ENCODE measurements at places on chromosomes 13 and 19.

GRCh38 chr19:35224681-35225571, 3.6 kb downstream of the FAM187B start:
- DNase-seq: no peak

DNA sequence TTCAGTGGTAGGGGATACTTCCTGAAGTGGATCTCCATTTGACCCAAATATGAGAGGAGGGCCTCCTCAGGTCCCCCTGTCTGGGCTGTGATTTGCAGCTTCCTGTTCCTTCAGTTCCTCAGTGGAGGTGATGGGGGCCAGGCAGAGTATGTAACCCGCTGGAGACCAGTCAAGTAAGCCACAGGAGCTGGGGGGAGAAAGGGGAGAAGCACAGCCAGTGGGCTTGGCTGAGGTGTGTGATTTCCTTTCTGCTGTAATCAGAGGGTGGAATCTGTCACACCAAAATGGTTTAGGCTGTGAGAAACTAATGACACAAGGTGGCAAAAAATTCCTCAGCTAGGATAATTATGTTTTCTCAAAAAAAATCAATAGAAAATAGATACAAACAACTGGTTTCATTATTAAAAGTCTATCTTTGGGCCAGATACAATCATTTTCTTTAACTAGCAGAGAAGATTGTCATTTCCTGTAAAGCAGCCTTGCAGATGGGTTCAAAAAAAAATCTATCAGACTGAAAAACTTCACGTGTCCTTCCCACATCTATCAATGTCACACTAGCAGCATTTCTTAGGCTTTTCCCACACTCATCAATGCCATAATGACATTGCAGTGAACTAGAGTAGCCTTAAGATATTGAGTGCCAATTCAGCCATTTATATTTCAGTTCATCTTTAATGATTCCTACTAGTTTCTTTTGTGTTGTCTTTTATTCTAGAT, 1660.3 kb downstream of the EFNB2 start:
- no peak for DNase-seq

DNA sequence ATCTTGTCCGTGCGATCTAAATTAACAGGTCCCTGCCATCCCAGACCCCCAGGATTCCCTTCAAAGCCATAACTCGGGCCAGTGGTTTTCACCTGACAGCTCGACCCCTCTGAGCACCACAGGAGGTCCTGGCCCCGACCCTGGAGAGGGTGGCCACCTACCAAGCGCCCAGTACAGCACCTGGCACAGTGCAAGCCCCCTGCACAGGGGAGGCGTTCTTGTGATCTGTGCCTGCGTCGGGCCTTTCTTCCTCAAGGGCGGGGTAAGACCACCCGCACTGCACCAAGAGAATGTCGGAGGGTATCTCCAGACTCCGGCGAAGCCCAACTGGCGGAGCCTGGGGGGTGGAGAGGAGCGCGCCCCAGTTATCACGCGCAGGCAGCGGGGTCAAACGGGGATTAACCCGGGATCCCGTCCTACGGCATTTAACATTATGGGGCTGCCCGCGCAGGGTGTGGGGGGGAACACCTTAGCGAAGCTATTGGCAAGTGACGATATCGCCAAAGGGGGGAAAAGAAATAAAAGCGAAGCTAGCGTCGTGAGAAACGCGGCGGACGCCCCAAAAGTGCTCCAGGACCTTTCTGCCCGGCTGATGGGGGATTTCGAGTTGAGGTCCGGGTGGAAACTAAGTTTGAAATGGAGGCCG, 1.3 kb upstream of the HNRNPL start:
- no peak for DNase-seq

DNA sequence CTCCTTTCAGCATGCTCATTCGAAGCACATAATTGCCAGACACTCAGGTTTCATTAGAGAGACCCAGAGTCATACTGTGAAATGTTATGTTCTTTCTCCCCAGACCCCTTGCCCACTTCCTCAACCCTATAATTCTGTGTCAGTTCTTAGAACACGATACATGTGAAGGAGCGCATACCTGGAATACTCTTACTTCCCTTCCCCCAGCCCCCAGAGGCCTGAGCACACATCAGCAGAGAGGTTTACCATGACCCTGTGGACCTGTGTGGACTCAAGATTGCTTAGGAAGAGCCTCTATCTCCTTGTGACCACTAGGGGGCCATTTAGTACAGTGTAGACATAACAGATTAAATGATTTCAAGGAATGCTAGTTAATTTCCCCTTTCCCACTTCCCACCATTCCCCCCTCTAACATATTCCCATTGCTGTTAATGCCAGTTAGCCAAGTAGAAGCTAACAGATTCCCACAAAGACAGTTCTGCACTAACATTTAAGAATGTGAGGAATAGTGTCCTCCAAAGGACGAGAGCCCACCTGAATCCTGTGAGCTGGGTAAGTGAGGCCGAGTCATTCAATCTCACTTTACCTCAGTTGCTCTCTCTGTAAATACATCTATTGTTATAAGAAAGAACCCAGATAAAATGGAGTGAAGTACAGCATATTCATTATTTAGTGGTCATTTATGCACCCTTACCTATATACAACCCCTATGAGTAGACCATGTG, 154.2 kb upstream of the MAB21L1 start:
- DNase-seq: no peak

GRCh38 chr13:35866801-35867200, 264.4 kb downstream of the DCLK1 start:
- DNase-seq: no peak

DNA sequence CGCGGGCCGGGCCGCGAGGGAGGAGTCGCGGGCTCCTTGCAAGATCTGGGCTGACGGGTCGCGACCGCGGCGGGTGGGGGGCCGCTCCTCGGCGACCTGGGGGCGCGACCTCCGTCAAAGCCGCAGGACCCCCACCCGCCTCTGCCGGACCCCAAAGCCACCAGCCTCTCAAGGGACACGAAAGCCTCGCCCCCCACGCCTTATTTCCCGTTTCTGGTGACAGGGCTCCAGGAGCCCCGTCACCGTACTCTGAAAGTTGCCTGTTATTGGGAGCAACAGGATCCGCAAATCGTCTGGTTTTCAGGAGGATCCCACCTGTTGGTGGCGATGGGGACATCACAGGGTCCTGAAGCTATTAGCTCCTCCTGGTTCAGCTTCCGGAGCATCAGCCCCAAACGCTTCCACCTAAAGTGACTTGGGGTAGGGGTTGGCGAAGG, 530 bp downstream of the MAU2 start:
- DNase-seq: no peak

DNA sequence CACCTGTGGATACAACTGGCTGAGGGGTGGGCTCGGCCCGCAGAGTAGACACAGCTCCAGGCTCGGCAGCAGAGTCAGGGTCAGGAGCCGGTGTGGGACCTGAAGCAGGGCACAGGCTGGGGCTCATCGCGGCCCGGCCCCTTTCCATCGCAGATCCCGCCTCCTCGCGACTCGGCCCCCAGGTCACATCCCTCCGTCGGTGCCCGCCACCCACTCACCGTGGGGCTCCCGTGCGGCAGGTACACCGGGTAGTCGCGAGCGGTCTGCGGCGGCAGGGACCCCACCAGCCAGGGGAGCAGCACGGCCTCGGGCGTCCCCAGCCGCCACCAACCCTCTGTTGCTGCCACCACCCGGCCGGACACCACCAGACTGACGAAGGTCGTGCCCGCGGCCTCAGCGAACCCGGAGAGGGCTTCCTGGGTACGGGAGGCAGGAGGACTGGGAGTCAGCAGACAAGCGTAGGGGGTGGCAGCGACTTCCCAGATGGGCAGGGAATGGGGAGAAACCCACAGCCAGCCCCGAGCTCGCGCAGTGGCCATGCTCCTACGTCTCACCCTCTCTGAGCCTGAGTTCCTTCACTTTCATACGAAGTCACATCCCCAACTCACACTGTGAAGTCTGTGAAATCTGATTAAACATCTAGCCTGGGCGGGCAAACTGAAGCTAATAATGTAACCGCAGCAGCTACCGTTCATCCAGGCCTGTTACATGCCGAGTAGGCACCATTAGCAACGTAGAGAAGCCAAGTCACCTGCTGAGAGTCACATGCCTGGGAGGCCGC, 3.7 kb downstream of the FUZ start:
- peak; percentile 19 for DNase-seq

GRCh38 chr13:19573120-19573716, 11.9 kb upstream of the TPTE2 start:
- no peak for DNase-seq

GRCh38 chr13:92270990-92271389, 872.6 kb downstream of the GPC5 start:
- DNase-seq: no peak

DNA sequence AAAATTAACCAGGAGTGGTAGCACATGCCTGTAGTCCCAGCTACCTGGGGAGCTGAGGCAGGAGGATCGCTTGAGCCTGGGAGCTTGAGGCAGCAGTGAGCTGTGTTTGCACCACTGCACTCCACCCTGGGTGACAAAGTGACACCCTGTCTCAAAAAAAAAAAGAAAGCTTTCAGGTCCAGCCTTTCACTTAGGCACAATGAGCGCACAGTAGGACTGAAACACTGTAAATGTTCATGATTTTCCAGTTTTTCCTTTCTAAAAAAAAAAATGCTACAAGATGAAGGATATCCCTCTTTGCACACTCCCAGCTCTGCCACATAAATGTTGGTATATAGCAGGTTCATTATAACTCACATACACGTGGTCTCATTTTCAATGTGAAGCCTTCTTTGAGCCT, 17.9 kb downstream of the ZNF114 start:
- no peak for DNase-seq

- no peak for DNase-seq
These were observed 618.0 kb upstream of the ARGLU1 start for GRCh38 chr13:107185889-107186288.

- DNase-seq: no peak
These were observed 849 bp downstream of the GAS6 start for GRCh38 chr13:113862931-113863523.

- DNase-seq: no peak
These were observed 29.8 kb downstream of the KL start for GRCh38 chr13:33045851-33046592.

DNA sequence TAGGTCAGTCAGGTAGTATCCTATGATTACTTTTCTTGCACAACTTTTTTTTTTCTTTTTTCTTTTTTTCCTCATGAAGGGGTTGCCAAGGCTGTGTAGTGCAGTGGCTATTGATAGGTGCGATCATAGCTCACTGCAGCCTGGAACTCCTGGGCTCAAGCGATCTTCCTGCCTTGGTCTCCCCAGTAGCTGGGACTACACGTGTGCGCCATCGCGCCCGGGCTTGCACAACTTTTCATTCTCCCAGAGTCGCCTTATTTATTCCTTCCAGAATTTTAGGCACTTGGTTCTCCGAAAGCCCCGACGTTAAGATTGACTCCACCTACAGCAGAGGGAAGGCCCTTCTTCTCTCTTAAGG, 867 bp upstream of the ZNF613 start:
- no peak for DNase-seq

DNA sequence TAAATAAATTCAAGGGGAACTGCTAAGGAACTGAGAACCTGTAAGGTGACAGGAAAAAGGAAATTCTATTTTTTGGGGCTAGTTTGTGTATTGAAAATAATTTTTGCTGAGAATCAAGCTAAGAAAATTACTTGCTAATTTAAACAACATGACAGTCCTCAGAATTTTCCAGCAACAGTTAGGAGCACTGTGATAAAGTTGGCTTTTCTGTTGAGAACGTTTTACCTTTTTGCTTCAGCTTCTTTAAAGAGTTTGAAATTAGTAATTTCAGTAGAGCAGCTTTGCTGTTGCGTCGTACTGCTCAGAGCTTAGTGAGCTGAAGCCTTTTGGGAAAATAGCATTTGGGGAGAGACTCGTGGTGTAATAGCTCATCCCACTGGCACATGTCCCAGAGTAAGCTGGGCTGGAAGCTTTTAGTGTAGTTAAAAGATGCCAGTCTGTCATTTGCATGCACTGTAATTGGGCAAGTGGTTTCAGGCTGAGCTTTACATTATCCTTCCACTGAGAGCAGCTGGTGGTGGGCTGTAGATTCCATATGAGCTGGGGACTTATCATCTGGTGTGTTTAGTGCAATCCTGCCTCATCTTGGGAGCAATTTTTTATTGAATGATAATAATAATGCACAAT, 69.8 kb downstream of the LRCH1 start:
- no peak for DNase-seq

DNA sequence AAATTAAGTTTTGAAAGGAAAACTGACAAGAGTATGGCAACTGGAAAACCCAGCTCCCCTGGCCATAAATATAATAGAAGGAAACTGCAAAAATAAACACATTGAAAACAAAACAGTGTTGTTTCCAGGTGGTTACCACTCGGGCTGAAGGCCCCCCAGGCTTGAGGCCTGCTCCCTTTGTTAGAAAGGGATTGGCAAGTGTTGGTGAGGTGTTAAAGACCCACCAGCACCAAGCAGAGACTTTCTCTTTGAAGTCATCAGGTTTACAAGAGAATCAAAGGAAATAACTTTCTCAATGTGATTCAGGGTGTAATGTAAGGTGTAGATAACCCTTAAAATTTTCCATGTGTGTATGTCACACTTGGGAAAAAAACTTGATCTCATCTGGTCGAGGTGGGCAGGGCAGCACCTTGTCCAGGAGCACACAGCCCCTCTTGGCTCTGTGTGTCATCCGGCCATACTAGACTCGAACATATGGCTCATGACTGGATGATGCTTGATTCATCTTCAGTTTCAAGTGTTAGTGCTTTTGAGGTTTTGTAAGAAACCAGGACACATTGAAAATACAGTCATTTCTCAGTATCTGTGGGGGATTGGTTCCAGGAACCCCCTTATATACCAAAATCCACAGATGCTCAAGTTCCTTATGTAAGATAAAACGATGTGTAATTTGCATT, 7.8 kb downstream of the ACTN4 start:
- no peak for DNase-seq

DNA sequence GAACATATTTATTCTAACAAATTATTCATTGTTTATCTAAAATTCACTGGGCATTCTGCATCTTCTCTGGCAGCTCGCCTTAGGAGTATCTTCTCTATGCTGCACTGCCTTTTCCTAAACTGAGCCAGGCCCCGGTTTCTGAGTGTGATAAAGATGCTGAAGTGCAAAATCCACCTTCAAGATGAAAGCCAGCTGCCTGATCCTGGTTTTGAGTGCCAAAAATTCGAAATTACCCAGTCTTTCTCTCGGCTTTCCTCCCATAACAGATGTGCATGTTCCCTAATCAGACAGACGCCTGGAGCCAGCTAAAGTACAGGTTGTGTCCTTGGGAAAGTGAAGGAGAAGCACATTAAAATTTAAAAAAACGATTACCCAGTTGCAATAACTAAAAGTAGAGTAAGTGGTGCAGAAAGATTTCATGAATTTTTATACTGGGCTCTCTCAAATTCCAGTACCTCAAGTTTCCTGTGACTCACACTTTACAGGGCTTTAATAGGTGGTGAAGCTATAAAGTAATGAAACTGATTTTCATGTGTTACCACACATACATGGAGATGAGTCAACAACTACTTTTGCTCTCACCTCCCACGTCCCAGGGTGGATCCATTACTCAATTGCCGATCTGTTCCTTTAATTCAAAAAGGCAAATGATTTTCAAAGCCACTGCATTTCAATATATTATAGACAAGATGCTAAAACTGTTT, 65.0 kb upstream of the GTF2F2 start:
- DNase-seq: peak; percentile 35

- DNase-seq: no peak
These were observed 343.0 kb downstream of the PCDH9 start for GRCh38 chr13:66887088-66887487.

GRCh38 chr13:44703371-44703770, 127.2 kb upstream of the TSC22D1 start:
- no peak for DNase-seq
